Ascending aorta (tissue), 2 donors: ENCODE measurements at places on chromosomes 6 and 20. TPM values are rescaled to one million over a fixed set of nuclear protein-coding genes. Genes with fewer than 3 reads are reported as not detected.

The LY86 gene
- total RNA-seq: not detected

The ULBP2 gene
- total RNA-seq: not detected

The FKBP1C gene
- not detected for total RNA-seq

The RAMACL gene
- total RNA-seq: not detected

The SSTR4 gene
- not detected for total RNA-seq

The TPX2 gene
- not detected for total RNA-seq

The ADAM33 gene
- total RNA-seq: 234 TPM

The ABT1 gene
- total RNA-seq: 20.1 TPM

The UBE2C gene
- not detected for total RNA-seq

The CLVS2 gene
- not detected for total RNA-seq

The FNDC11 gene
- not detected for total RNA-seq

The IL22RA2 gene
- not detected for total RNA-seq

The TFAP2D gene
- total RNA-seq: not detected

The BPIFB4 gene
- not detected for total RNA-seq

The ZNF292 gene
- total RNA-seq: 19.1 TPM

The EMILIN3 gene
- total RNA-seq: 0.53 TPM

The TRIM10 gene
- not detected for total RNA-seq

The ASIP gene
- total RNA-seq: not detected

The HSPA12B gene
- total RNA-seq: 64.8 TPM

The ZNF335 gene
- 27.8 TPM for total RNA-seq

The GDAP1L1 gene
- total RNA-seq: not detected

The RNF217 gene
- 7.3 TPM for total RNA-seq

The SYNDIG1 gene
- total RNA-seq: 13.7 TPM

The THBD gene
- 326 TPM for total RNA-seq

The HNF4A gene
- not detected for total RNA-seq

The GMPR gene
- total RNA-seq: 18.4 TPM

The TSBP1 gene
- not detected for total RNA-seq

The NOX3 gene
- total RNA-seq: not detected

The CD83 gene
- total RNA-seq: 0.11 TPM

The ECHDC1 gene
- 3.3 TPM for total RNA-seq

The COL9A1 gene
- total RNA-seq: 0.21 TPM

The ELOVL4 gene
- total RNA-seq: 6.4 TPM

The GPSM3 gene
- total RNA-seq: 19.4 TPM

The IRF4 gene
- 1.3 TPM for total RNA-seq

The CST5 gene
- total RNA-seq: not detected

The TFAP2A gene
- total RNA-seq: 0.21 TPM

The MOCS1 gene
- total RNA-seq: 45.4 TPM
